ENCODE measurements at places on chromosomes 3 and 15.

- no peak for DNase-seq
Observed at GRCh38 chr3:64188810-64189560, 36.3 kb downstream of the PRICKLE2 start.

DNA sequence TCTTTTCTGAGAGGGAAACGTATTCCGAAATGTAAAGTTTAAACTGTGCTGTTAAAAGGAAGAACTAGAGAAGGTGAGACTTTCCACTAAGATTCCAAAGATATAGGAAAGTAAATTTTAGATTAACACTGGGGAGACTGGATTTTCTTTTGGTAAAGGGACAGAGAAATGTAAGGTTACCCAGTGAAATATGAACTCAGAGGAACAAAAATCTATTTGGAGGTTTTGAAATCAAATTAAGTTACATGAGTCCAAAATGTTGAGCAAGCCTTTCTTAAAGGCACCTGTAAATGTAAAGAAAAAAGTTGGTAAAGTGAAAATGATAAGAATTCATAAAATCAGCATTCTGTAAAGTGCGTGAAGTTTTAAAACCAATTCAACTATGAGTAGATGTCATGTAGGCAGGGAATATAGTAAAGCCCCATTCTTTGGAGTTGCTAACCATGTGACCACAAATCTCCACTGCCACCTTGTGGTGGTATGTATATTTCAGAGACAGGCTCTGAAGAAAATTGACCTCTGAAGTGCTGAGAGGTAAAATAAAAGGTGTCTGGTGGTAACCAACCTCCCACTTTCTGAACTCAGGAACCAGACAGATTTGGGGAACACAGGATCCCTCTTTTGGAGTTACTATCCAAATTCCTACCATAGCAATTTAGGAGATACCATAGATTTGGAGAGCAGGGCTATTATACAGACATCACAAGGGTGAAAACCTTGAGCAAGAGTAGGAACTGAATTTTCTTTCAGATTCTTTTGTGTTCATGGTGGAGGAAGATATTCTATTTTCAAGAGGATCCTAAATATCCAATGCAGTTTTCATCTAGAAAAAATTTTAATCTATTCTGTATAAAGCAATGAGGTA is 215.3 kb downstream of the ROBO2 start:
- peak; percentile 45 for DNase-seq

DNA sequence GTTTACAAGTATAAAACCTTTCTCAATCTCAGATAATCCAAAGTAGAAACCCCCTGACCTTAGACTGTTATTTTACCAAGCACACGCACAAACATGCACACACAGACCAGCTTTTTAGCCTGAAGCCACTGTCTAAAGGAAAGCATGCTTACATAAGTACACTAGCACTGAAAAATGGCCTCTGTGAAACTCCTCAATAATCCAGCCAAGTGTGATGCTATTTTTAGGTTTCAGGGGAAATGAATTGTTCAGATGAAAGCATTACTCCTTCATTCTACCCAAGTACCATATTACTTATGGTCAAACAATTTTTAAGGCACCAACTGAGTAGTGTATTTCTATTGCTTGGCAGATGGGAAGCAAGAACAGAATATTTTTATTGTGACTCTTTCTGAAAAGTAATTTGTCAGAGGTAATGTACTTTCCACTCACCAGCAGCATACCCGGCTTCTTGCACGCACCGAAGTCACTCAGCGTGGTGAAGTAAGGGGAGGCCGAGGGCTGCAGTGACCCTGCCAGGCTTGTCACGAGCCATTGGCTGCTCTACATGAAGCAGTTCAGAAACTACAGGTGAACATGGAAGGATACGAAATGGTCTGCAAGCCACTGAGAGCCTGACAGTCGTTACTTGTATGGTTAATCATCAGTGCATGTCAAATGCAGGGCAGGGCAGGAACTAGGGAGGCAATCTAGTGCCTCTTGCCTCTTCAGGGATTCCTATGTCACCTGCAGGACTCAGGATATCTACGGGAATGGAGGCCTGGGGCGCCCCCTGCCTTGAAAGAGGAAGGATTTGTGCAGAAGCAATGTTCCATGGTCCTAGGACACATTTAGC is 106.7 kb downstream of the GABRB3 start:
- DNase-seq: peak; percentile 73

DNA sequence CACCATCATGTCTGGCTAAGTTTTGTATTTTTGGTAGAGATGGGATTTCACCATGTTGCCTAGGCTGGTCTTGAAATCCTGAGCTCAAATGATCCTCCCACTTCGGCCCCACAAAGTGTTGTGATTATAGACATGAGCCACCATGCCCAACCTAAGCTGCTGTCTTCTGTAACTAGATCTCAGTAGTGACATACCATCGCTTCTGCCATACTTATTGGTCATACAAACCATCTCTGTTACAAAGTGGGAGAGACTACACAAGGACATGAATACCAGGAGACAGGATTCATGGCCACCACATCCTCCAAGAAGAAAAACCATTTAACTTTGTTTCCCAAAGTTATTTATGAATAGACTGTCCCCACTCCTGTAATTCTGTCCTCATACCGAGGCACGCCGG is 81.3 kb downstream of the SMAD6 start:
- no peak for DNase-seq

- DNase-seq: no peak
Observed at GRCh38 chr3:22225161-22225560, 474.2 kb upstream of the ZNF385D start.

All from WTC11 (cell line).